ENCODE measurements at places on chromosomes 3 and 15.

DNA sequence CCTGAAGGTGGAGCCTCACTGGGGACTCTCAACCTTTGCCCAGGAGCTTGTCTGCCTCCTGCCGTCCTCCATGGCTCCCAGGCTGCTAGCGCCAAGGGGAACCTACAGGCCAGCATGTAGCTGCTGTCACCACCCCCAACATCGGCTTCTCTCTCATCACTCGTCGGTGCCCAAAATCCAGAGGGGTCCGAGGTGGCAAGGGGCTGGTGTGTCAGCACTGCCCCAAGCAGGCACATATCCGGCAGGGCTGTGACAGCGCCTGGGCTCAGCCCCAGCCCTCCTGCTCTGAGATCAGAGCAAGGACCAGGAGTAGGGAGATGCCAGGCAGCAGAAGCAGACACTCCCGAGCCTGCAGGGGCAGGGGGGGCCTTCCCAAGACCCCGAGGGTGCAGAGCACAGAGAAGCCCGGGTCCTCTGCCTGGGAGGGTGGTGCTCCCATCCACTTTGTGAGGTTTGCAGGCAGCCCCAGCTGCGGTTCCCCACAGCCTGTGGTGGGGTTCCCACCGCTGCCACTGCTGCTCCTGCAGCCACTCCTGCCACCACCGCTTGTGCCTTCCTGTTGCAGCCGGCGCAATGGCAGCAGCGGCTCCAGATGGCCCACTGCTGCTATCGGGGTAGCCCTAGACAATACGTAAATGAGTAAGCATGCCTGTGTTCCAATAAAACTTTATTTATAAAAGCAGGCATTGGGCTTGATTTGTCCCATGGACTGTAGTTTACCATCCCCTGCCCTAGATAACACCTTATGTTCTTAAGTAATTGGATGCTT, 451.0 kb downstream of the EPHA6 start:
- no peak for DNase-seq

- no peak for DNase-seq
These were observed 92.6 kb downstream of the ALDH1A2 start for GRCh38 chr15:57972864-57973263.

- no peak for DNase-seq
These were observed 57.2 kb downstream of the MESD start for GRCh38 chr15:80932513-80932815.

GRCh38 chr15:65423976-65424679, 1.4 kb upstream of the IGDCC4 start:
- no peak for DNase-seq

- no peak for DNase-seq
These were observed 20.8 kb downstream of the CAND2 start for GRCh38 chr3:12817343-12817710.

DNA sequence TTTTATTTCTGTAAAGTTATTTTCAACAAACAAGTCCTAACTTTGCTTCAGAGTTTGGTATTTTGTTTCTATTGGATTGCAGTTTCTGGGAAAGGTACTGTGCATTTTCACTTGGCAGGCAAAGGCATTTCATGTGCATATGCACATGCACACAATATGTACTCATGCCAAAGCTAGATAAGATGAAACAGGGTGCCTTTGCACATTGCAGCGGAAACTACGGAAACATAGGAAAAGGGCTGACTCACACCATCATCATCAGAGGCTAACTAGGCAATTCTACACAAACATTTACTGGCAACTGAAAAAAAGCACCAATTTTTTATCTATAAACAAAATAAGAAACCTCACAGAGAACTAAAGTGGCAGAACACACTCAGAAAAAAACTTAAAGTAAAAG, 550.6 kb upstream of the NECTIN3 start:
- DNase-seq: no peak

DNA sequence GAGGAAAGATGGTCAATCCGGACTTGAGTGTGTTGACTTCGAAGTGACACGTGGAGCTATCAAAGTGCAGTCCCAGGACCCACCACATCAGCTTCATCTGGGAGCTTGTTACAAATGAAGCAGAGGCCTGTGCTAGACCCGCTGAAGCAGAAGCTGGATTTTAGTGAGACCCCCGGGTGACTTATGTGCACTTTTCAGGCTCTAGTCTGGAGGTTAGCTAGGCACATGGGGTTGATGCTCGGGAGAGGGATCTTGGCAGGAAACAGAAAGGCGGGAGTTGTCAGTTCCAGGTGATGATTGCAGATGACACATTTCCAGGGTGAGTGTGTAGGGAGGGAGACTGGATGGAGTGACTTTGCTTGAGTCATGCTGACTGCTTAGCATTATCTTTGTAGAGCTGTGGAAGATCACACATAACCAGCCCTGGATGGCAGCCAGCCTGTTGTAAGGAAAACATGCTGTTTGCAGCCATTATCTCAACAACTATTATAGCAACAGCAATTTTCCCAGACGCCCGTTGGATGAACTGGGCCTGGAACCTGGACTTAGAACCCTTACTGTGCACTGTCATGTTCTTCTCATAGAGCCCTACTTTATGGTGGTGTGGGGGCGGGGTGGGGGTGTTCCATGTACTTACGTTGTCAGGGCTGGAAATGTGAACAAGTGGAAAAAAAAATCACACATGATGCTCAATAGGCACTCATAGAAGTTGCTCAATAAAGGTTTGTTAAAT, 122.4 kb downstream of the THSD4 start:
- no peak for DNase-seq

DNA sequence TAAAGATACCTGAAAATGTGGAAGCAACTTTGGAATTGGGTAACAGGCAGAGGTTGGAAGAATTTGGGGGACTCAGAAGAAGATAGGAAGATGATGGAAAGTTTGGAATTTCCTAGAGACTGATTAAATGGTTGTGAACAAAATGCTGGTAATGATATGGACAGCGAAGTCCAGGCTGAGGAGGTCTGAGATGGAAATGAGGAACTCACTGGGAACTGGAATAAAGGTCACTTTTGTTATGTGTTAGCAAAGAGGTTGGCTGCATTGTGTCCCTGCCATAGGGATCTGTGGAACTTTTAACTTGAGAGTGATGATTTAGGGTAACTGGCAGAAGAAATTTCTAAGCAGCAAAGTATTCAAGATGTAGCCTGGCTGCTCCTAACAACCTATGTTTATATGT, 13.0 kb downstream of the MITF start:
- no peak for DNase-seq

DNA sequence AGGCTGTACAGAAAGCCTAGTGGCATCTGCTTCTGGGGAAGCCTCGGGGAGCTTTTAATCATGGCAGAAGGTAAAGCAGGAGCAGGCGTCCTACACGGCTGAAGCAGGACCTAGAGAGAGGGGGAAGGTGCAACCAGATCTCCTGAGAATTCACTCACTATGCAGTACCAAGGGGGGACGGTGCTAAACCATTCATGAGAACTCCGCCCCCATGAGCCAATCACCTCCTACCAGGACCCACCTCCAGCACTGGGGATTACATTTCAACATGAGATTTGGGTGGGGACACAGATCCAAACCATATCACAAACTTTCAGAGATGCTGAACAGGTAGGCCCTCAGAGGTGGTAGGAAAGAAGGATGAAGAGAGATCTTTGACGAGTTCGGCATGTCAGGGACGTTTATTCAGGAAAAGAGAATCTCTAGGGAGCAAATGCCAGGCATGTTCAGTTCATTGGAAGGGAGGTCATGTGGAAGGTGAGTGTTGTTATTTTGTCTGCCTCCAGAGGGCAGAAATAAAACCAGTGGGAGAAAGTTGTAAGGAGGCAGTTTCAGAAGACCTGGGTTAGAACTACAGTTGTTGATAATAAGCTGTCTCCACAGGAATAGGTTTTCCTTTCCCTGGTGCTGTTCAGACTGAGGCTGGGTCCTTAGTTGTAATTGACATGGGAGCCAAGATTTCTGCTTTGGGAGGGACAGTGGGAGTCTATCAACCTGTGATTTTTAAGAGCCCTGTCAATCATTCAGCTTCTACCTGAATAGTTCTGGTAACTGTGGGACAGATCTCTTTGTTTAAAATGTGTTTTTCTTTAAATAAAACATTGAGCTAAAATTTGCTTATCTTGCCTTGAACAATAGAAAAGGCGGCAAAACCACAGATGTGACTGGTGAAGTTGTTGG, 4.3 kb upstream of the FNDC3B start:
- no peak for DNase-seq

GRCh38 chr3:189361103-189361835, 189.5 kb downstream of the TPRG1 start:
- DNase-seq: no peak

GRCh38 chr3:59817511-59817910, 767.7 kb upstream of the CFAP20DC start:
- DNase-seq: no peak

GRCh38 chr15:70528816-70529215, 234.5 kb downstream of the UACA start:
- DNase-seq: no peak

- DNase-seq: no peak
These were observed 7.8 kb downstream of the SHC4 start for GRCh38 chr15:48955967-48956366.

GRCh38 chr3:111335512-111336303, 206.3 kb upstream of the CD96 start:
- no peak for DNase-seq

GRCh38 chr3:8651418-8652323, 7.1 kb upstream of the SSUH2 start:
- DNase-seq: no peak

GRCh38 chr15:63048776-63049665, 6.5 kb downstream of the TPM1 start:
- DNase-seq: peak; percentile 8

DNA sequence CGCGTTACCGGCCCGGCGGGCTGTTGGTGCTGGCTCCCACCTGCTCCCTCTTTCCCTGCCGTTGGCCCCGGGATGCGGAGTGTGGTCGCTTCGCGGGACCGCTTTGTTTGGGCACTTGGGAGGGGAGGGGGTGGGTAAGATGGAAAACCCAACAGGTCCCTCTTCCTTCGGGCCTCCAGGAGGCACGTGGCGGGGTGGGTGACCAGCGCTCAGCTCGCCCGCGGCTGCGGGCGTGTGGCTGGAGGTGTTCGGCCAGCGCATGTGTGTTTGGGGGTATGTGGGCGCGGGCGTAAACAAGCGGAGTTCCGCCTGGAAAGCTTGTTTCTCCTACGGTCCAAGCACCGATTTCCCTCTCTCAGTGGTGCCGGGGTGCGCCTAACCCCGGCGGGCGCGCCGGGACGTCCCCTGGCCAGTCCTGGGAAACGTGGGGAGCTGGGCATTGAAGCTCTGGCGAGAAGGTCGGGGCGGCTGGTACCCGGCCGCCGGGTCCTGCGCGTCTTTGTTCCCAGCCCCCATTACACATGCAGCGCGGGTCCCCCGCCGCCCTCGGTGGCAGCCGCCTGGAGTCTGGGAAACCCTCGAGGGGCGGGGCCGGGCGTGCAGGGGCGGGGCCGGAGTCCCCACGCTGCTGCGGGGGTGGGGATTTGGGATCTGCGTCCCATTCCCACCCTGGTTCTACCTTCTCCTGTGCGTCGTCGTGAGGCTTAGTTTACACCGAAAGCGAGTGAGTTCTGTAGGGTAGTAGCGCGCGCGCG, 1.4 kb downstream of the ACVR2B start:
- no peak for DNase-seq

GRCh38 chr15:47397655-47398054, 319.6 kb upstream of the SEMA6D start:
- DNase-seq: no peak

DNA sequence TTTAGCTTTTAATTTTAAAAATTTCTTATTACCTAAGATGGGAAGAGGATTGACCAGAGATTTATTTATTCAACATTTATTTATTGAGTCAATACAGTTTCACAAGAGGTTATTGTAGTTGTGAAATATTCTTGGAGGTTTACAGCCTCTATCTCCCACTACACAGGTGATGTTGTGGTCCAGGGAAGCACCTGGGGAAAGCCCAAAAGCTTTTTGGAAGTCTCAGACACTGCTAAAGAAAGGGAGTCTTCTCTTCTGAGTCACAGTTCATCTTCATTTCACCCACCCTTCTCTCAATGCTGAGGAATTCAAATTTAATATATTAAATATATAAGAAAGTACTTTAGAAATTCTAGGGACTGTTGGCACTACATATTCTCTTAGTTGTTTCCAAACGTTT, 41.8 kb downstream of the SERPINI1 start:
- DNase-seq: no peak

DNA sequence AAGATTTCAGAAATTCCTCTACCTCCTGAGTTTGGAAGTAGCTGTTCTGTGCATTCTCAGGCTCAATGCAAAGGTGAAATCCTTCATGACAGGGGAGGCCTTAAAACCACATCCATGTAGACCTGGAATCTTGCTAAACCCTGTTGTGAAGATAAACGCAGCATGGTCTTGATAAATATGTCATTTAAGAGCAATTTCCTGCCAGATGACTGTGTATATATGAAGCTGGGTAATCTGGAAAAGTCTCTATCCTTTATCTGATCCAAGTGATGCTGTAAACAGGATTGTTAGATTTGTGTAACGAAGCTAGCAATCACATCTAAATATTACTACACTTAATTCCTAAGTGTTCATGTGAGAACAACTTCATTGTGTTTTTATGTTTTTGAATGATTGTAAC, 9.1 kb downstream of the MCTP2 start:
- DNase-seq: no peak

DNA sequence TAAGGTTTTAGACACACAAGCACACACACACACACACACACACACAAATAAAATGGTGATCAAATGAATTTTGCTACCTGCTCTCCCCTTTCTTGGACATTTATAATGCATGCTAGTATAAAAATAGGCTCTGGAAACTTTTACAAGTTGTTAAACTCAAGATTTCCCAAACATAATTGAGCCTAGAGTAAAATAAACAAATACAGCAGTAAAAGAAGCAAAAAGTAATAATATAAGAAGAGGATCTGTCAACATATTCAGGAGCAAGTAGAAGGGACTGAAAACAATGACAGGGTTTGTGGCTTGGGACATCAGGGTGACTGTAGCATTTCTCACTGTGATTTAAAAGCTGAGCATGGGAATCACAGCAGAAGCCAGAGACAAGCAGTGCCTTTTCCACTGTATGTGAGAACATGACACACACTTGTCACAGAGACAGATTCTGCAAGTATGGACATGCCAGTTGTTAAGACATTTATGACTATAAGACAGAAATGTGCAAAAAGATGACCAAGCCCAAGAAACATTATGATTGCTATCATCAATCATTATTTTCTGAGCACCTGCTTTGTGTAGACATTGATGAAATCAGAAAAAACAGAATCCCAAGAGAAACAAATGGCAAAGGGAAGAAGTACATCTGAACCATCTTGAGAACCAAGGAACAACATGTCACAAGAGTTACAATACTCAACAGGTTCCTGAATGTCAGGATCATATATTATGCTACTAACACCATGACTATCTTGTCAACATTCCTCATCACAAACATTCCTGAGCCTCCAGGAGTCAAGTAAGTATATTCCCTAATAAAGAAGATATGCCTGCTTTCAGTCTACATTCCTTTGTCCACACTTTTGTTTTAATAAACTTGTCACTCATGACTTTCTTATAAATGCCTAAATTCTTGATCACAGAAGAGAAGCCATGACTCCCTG, 7.1 kb downstream of the THRB start:
- no peak for DNase-seq

GRCh38 chr15:101698314-101698713, 26.0 kb downstream of the TARS3 start:
- DNase-seq: no peak

- DNase-seq: no peak
These were observed 669.8 kb upstream of the ARPP21 start for GRCh38 chr3:34969513-34969912.

GRCh38 chr15:44381236-44381635, 46.2 kb upstream of the CTDSPL2 start:
- no peak for DNase-seq
